Prostate gland (tissue), 2 donors: ENCODE measurements at places on chromosomes 1 and 21. TPM values are rescaled to one million over a fixed set of nuclear protein-coding genes. Genes with fewer than 3 reads are reported as not detected.

The PEX19 gene
- 61.0 TPM for total RNA-seq

The TMEM240 gene
- 6.8 TPM for total RNA-seq

The PPFIA4 gene
- total RNA-seq, result 16.9 TPM

The FCMR gene
- total RNA-seq, result 1.7 TPM

The SIM2 gene
- total RNA-seq, result 16.3 TPM

The GJB3 gene
- 5.4 TPM for total RNA-seq

The MPL gene
- not detected for total RNA-seq

The GBP4 gene
- 6.1 TPM for total RNA-seq

DNA sequence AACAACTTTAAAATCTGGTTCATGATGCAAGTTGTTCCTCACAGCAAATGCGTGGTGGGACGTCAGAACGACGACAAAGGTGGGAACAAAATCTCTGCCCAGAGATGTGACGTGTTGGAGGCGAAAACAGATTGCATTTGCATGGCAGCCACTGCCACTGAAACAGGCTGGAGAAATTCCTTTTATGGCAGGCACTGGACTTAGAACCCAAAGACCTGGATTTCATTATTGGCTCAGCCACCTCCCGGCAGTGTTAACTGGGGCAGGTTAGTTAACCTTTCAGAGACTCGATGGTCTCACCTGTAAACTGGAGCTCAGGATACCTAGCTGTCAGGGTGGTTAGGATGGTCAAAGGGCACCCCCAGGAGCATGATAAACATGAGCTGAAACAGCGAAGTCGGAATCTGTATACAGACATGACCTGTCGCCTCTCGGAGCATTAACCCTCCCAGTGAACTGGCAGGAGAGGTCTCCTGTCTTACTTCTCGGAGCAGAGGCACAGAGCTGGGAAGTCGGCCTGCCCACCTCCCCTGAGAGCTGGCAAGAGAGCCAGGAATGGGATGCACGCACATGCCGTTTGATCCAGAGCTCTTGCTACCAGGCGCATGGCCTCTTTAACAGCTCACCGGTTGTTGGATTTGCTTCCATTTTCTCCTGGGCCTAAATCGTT lies 59.2 kb upstream of the TARBP1 start:
- DNase-seq, result no peak

- DNase-seq, result no peak
These were observed 306.0 kb downstream of the ASTN1 start for GRCh38 chr1:176858433-176858916.

DNA sequence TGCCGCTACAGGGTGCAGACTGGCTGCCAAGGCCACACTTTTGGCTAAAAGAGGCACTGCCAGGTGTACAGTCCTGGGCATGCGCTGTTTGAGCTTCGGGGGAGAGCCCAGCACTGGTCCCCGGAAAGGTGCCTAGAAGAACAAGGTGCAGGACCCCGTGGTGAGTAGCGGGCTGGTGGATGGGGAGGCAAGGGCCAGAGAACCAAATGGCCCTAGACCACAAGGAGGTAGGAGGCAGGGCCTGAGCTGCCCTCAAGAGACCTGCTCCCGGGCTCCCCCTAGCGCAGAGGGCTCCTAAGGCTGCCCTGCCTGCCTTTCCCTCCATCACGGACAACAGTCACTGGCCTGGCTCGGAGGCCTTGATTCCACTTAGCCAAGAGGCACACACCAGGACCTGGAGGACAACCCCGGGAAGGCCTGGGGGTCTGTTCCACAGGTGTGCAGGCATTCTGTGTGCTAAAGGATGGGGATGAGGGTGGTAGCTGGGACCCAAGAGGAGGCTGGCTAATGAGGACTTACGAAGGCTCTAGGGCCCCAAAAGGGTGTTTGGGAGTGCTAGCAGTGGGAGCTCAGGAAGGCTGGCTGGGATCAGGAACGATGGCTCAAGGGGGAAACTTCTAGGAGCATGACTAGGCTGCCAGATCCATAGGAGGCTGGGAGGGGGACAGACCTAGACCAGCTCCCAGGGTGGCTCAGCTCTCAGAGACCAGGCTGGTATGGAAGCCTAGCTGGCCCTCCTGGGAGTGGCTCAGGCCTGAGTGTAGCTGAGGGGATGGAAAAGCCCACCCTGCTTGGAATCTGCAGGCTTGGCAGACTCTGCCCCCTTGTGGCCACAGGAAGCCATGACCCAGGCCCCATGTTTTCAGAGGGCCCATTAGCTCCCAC lies 742 bp downstream of the ARTN start:
- DNase-seq, result no peak

- no peak for DNase-seq
These were observed 139.2 kb downstream of the NEK7 start for GRCh38 chr1:198295971-198296370.

DNA sequence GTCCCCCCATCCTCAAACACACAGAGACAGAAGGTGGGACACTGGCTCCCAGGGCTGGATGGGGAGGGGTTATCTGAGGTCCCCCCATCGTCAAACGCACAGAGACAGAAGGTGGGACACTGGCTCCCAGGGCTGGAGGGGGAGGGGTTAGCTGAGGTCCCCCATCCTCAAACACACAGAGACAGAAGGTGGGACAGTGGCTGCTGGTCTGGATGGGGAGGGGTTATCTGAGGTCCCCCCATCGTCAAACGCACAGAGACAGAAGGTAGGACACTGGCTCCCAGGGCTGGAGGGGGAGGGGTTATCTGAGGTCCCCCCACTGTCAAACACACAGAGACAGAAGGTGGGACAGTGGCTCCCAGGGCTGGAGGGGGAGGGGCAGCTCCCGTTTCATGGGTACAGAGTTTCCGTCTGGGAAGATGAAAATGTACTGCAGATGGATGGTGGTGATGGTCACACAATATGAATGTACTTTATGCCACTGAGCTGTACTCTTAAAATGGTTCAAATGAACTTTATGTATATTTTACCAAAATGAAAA lies 69.2 kb downstream of the SCCPDH start:
- no peak for DNase-seq
